ENCODE measurements at places on chromosomes 1 and 21.
A peak's percentile ranks its signal among the peaks of the same experiment; 100 is the strongest.

GRCh38 chr1:204463125-204464060 is 31.2 kb downstream of the PIK3C2B start:
- DNase-seq = no peak

DNA sequence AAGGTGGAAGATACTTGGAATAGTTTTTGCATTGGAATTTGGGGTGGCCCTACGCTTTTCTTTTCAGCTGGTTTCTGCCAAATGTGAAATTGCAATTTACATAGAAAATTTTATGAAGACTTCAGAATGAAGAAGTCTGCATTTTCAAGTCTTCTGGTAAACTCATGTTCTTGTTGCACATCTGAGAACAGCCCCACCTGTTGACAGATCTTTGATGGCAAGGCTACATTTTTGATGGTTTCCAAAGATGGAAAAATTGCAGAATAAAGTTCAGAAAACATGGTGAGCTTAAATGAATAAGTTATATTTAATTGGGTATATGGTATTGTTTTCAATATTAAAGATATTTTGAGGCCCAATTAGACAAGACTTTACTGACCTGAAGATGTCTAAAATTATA is 25.4 kb downstream of the OLFM3 start:
- DNase-seq = no peak

- no peak for DNase-seq
Measured at GRCh38 chr1:234273981-234274380, 99.3 kb upstream of the COA6 start.

- no peak for DNase-seq
Measured at GRCh38 chr1:198123133-198123532, 33.7 kb upstream of the NEK7 start.

GRCh38 chr21:20169812-20170576 is 828.2 kb upstream of the NCAM2 start:
- no peak for DNase-seq

DNA sequence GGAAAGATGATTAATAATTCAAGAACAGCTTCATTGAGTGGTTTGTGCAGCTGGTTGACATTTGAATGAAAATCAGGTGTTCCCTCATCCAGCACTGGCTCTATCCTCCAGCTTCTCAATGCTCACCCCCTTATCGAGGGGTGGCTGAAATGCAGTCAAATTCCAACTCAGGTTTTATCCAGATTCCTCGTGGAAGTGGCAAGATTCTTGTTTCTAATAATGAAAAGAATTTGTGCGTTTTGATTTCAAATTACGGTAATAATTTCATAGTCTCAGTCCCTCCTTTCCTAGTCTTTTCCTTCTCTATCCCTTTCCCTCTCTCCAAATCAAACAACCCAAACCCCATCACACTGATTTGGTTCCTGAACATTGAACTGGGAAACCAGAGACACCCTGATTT is 3.1 kb downstream of the CNIH3 start:
- DNase-seq = no peak

- no peak for DNase-seq
Measured at GRCh38 chr1:113579256-113580018, 179.8 kb downstream of the PHTF1 start.

- DNase-seq = no peak
Measured at GRCh38 chr1:210709701-210710100, 381.0 kb downstream of the HHAT start.

GRCh38 chr1:45543581-45544417 is 6.8 kb upstream of the AKR1A1 start:
- peak; percentile 87 for DNase-seq

DNA sequence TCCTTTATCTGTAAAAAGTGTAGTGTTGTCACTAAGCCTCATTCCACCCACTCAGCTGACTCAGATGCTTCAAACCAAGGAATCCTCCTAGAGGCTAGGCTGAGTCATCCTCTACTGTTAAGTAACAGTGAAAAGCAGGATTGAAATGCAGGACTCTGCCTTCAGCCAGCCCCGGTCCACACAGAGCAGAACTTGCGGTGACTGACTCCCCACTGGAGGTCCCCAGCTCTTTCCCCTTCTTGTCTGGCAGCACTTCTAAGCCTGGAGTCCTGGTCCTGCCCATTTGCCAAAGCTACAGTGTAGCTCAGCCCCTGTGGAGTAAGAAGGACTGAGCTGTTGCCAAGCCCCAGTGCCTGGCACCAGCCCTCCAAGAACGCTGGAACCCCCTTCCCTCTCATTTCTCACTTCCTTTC is 1.7 kb downstream of the RAB7B start:
- peak; percentile 60 for DNase-seq

- no peak for DNase-seq
Measured at GRCh38 chr21:15009837-15010363, 54.9 kb downstream of the NRIP1 start.

GRCh38 chr1:190679983-190680382 is 202.3 kb upstream of the BRINP3 start:
- DNase-seq = no peak

GRCh38 chr1:183163316-183163715 is 22.7 kb upstream of the LAMC2 start:
- DNase-seq = no peak
